Activated naive CD4-positive, alpha-beta T cell treated with anti-CD3 and anti-CD28 coated beads, Interleukin-2, amount 50 U/mL, for 72 hours (primary cell): ENCODE measurements at places on chromosomes 7 and 10.

- no peak for DNase-seq
These were observed 2.1 kb downstream of the ARL3 start for GRCh38 chr10:102712089-102712488.

GRCh38 chr10:13445656-13446400 is 83.0 kb downstream of the BEND7 start:
- DNase-seq, result no peak

GRCh38 chr10:44034946-44035345 is 350.0 kb downstream of the CXCL12 start:
- no peak for DNase-seq

- no peak for DNase-seq
These were observed 20.5 kb downstream of the STRA8 start for GRCh38 chr7:135253851-135254771.

GRCh38 chr10:114257498-114257897 is 18.4 kb downstream of the VWA2 start:
- DNase-seq, result no peak

DNA sequence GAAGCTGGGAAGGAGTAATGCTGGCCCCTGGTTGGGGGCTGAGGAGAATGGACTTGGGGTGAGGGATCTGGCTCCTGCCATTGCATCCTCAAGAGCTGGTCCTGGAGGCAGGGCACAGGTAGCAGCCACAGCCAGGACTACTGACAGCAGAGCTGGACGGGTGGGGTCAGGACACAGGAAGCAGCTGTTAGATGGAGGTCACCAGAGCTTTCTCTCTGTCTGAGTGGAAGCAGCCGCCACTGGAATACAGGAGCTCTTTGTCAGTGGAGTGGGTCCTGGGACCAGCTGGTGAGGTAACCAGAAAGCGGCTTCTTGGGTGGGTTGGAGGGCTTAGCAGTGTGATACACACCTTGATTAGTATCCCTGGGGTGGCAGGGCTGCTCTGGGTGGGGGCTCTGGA is 58.1 kb upstream of the AQP1 start:
- DNase-seq, result no peak

- DNase-seq, result no peak
These were observed 4.0 kb downstream of the GFRA1 start for GRCh38 chr10:116268976-116269375.

GRCh38 chr10:49273082-49273465 is 25.9 kb upstream of the C10orf71 start:
- DNase-seq, result no peak

DNA sequence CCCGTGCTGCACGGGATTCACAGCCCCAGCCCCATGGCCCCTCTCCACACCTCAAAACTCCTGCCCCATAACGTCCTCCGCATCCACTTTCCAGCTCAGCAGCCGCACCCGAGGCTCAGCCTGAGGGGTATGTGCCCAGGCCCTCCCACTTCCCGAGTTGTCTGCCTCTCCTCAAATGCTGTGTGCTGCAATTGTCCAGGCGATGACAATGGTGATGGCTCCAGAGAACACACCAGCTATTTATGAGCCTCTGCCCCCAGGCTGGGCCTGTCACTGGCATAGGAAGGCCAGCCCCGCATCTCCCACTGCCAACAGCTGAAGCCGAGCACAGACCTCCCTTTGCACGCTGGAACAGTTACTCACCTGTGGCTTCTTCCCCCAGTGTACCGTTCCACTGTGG is 2.4 kb upstream of the LDB3 start:
- no peak for DNase-seq

DNA sequence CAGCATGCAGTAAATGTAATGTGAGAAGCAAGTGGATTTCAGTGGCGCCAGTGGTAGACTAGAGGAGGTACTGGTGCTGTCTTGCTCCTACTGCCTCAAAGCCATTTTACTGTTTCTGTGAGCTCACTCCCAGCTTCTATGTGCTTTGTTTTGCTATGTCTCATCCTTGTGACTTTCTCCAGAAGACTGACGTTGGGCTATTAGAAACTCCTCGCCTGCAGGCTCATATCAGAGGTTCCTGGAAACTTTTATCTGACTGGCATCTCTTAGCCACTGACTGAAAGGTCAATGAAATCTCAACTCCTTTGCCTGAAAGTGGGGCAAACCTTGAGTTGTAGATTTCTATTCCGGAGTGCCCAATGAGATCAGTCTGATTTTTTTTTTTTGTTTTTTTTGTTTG is 66.4 kb upstream of the SORCS1 start:
- DNase-seq, result no peak

DNA sequence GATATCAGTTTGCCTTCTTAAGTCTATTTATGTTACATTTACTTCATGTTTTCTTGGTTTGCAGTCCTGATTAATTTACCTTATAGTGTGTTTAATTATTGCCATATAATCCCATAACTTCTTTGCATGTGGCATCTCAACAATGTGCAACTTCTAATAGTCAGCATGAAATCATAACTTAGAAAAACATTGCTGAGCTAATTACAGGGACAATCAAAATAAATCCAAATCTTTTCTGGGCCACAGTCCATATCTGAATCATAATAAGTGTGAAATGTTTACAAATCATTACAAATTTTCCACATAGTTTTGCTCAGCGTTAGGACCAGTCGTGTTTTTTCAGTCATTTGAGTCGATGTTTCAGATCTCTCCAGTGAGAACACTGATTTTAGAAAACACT is 29.1 kb upstream of the CABCOCO1 start:
- DNase-seq, result no peak

DNA sequence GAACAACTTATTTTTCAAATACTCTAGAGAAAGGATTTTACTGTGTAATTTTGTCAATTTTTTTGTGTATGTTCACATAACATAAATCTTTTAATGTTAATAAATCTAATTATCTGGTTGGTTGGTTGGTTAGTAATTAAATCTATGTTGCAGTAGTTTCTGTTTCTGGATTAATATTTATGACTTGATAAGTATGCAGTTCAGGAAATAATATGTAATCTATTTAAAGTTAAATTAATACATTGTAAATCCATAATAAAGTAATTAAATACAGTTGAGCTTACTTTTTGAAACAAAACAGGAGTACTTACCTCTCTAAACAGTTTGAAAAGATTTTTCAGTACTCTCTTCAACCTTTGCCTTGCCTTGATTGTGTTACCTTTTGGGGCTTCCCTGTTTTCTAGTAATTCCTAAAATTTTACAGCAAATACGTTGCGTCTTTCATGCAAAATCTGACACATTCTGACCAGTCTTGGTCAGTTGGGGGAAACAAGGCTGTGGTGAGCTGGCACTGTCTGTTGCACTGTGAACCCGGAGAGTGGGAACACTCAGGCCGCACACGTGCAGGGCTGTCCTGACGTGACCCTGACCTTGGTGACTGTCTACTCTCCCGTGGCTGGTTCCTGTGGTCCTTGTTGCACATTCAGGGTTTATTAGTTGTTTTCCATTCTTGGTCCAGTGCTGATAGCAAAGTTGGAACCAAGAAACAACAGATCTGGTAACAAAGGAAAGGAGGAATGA is 45.6 kb upstream of the FGL2 start:
- no peak for DNase-seq

GRCh38 chr10:6763423-6763822 is 183.3 kb upstream of the PRKCQ start:
- DNase-seq, result no peak

DNA sequence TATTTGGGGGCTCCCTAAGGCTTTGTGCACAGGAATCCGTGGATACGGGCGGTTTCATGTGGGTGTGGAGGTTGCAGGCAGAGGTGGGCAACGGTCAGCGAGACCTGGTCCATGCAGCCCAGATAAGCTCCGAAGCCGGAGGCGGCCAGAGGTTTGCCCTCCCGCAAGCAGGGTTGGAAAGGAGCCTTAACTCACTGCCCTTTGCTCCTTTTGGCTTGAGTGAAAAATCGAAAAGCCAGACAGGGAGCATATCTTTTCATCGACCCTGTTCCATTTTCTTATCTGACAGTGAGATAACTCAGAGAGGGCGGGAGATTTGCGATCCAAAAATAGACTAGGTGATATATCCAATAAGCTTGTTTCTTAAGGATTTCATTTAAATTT is 1.5 kb downstream of the GRM3 start:
- no peak for DNase-seq

DNA sequence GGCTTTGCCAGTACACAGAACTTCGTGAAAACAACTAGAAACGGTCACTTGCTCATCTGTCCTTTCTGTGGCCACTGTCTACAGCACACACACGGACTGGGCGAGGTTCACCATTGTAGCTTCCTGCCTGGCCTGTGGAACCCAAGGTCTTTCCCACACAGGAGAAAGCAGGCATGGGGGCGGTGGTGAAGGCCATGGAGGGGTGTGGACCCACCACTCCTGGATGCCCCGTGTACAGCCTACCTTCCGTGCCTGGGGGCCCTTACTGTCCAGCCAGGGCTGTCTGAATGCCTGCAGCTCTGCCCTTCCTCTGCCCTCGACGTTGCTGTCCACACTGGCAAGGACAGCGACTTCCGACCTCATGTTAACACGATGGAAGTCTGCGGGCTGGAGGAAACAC is 108.8 kb downstream of the PRPF18 start:
- no peak for DNase-seq

GRCh38 chr7:118184565-118184940 is 589 bp downstream of the LSM8 start:
- DNase-seq, result no peak

DNA sequence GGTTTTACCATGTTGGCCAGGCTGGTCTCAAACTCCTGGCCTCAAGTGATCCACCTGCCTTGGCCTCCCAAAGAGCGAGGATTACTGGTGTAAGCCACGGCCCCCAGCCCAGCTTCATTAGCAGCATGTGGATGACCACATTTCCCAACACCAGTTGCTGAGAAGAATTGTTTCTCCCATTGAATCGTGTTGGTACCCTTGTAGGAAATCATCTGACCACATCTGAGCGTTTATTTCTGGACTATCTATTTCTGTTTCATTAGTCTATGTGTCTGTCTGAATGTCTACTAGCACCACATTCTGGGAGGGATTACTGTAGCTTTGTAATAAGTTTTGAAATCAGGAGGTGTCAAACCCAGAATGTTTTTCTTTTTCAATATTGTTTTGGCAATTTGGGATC is 89.6 kb downstream of the LCOR start:
- DNase-seq, result no peak

GRCh38 chr7:69814421-69814962 is 216.2 kb downstream of the AUTS2 start:
- no peak for DNase-seq

DNA sequence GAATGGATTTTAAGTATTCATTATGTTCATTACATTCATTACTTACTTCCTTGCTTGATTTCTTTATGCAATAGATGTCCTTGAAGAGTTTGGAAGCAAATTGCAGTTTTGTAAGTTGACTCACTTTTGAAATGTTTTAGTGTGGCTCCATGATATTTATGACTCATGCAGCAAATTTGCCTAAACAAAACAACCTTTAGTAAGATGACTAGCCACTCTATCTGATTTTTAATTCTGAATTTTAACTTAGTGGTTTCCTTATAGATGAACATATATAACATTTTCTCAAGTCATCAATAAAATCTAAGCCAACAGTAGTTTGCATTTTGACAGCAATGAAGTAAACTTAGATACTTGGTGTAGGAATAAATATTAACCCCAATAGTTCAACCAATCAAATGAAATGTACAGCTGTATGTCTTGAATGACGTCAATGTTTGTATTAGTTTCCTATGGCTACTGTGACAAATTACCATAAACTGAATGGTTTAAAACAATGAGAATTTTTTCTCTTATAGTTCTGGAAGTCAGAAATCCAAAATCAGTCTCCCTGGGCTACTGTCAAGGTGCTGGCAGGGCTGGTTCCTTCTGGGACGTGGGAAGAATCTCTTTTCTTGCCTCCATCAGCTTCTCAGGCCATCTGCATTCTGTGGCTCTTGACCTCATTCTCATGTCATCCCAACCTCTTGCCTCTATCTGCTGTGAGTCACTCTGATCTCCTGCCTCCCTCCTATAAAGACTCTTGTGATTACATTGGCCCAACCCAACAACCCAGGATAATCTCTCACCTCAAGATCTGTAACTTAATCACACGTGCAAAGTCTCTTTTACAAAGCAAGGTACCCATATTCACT is 73.4 kb downstream of the AHR start:
- no peak for DNase-seq

GRCh38 chr7:53642361-53642760 is 606.9 kb downstream of the POM121L12 start:
- DNase-seq, result no peak

DNA sequence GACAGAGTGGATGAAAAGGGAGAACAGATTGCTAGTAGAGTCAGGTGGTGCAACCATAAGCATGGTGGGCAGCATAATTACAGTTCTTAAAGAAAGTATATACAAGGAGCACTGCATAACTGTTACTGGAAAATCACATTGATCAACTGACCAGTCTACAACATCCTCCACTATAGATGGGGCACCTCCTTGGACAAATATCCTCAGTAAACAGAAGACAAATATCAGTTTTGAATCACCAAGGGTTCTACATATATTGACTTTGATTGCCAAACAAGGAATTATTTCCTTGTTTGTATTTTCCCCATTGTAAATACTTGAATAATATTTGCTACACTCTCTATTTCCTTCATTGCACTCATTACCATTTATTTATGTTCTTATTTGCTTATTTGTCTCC is 17.6 kb upstream of the CRPPA start:
- DNase-seq, result no peak

- DNase-seq, result no peak
These were observed 13.9 kb upstream of the DNAJC1 start for GRCh38 chr10:22017283-22018020.

DNA sequence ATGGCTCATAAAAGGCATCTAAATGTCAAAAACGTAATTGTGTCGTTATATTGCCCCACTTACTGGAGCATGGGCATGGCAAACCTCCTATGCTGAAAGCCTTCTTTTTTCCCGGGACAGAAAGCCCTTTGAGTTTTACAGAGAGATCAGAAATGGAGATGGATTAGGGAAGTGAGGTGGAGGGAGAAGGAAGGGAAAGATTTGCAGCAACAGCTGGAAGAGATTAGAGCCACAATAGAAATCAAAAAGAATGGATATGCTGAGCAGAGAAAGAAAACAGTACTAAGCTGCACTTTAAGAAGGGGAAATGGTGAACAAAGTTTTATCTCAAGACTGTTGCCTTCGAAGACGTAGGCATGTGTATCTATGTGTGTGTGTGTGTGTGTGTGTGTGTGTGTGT is 97.2 kb upstream of the PCGF5 start:
- no peak for DNase-seq

DNA sequence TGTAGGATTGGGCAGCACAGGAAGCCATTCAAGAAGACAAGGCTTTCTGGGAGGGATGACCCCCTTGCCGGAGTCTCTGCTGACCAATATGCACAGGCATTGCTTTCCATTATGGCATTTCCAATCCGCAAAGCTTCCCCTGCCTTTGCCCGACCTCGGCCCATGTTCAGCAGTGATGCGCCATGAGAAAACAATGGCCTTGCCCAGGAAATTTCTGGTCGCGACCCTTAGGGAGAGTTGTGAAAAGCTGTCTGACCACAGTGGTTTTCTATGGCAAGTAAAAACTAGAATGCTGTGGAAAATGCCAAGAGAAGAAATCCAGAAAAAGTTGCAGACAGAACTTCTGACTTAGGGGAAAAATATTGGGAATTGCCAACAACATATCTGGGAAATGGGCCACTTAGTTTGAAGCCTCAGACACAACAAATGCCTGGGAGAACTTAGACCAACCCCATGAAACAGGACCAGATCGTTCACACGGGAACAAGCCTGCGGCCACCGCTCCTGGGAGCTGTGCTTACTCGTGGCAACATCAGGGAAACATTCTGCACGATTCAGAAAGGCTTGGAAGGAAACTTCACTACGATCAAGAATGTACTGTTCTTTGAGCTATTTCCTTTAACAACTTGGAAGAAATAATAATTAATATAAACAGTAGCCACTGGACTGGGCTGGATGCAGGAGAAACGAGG is 512.4 kb downstream of the TNS3 start:
- DNase-seq, result no peak

GRCh38 chr10:69449841-69450240 is 1.4 kb upstream of the TSPAN15 start:
- DNase-seq, result no peak
